Naive thymus-derived CD8-positive, alpha-beta T cell (primary cell): ENCODE measurements at places on chromosomes 2 and 18.

DNA sequence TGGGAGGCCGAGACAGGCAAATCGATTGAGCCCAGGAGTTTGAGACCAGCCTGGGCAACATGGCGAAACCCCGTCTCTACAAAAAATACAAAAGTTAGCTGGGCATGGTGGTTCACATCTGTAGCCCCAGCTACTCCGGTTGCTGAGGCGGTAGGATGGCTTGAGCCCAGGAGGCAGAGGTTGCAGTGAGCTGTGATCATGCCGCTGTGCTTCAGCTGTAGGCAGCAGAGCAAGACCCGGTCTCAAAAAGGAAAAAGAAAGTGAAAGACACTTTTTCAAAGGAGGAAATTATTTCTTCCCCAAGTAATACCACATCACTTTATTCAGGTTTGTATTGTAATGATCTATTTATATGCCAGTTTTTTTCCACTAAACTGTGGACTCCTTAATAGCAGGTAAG, 35.7 kb upstream of the TAF4B start:
- DNase-seq: peak; percentile 38

- no peak for DNase-seq
Observed at GRCh38 chr2:239263669-239264491, 136.9 kb downstream of the HDAC4 start.

GRCh38 chr18:22277758-22278157, 108.4 kb downstream of the GATA6 start:
- no peak for DNase-seq

- no peak for DNase-seq
Observed at GRCh38 chr2:76268902-76269620, 558.3 kb upstream of the GCFC2 start.

- DNase-seq: peak; percentile 43
Observed at GRCh38 chr2:231710799-231711676, 2.7 kb downstream of the PTMA start.

- no peak for DNase-seq
Observed at GRCh38 chr2:241943209-241943850, 73.8 kb downstream of the RTP5 start.

DNA sequence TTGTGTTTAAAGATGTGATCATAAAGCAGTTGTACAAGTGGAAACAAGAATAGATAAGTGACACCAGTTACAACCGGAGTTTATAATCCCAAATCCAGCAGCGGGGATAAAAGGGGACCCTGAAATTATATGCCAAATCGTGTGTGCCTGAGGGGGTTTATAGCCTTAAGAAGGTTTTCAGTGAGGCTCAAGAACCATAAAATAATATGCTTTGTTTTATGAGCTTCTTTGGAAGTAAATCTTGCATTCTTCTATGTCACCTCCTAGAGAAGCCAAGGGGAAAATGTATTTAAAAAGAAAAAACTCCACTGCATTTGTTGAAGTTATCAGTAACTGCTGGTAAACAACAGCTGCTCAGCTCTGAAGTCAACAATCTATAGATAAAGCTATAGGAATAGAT, 25.8 kb upstream of the MAP3K20 start:
- DNase-seq: no peak

DNA sequence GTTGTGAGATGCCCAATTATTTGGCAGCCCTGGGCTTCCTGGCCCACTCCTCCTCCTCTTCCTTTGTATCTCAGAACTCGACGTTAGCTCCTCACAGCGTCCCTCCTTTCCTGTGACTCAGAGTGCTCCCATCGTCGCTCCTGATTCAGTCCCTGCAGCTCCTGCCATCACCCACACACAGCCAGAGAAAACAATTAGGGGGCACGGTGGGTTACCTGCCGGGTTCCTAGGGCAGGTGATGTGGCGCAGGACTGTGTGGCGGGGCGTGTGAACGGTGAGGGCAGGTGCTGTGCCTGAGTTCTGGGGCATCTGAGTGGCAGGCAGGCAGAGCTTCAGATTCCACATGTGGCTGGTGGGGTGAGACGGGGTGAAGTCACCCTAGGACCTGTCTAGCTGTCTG, 42.6 kb downstream of the GLI2 start:
- no peak for DNase-seq

GRCh38 chr2:216109962-216110614, 940 bp downstream of the XRCC5 start:
- DNase-seq: peak; percentile 36

- DNase-seq: no peak
Observed at GRCh38 chr2:42744545-42745082, 19.3 kb downstream of the OXER1 start.

DNA sequence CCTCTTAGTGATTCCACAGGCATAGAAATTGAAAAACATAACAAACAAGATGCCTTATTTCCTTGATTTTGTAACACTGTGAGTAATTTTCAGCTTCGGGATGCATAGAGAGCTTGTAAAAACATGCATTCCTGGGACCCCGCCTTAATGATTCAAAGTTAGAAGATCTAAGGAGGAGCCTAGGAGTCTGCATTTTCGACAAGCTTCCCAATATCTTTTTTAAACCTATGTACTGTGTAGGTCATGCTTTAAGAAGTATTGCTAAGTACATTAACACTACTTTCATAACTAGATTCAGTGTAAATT, 109.8 kb upstream of the ZNF516 start:
- no peak for DNase-seq

- no peak for DNase-seq
Observed at GRCh38 chr2:30306522-30306921, 75.2 kb downstream of the LBH start.

- DNase-seq: no peak
Observed at GRCh38 chr2:182280118-182280517, 146.7 kb downstream of the PDE1A start.

GRCh38 chr18:76524477-76524876, 29.4 kb upstream of the ZNF516 start:
- no peak for DNase-seq

DNA sequence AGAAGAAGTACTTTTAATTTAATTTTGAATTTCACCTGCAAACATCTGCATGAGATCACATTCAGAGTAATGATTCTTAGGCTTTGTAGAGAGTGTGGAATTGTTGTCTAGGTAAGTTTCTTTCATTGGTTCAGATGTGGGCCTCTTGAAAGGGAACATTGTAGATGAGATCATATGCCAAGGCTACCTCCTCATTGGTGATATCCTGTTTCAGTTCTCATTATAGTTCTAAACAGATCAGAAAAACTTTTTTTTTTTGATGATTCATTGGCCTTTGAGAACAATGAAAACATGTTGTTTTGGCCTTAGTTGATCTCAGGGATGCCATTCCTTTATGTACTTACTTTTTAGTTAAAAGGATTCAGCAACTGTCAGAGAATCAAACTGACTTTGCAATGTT, 44.5 kb downstream of the EML6 start:
- DNase-seq: no peak

- no peak for DNase-seq
Observed at GRCh38 chr18:43760010-43760409, 482.7 kb upstream of the SYT4 start.

DNA sequence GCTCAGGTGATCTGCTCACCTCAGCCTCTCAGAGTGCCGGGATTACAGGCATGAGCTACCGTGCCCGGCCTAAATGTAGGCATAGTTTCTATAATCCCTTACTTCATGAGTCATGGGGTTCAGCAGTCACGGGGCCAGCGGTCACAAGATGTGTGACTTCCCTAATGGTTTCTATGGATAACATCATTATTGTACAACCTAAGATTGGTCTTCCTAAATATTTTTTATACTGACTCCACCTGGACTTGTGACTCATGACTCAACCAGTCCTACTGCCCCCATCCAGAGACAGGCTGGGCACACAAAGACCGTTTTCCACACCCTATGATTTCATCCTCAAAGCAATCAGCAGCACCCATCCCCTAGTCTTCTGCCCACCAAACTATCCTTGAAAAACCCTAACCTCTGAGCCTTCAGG, 15.9 kb downstream of the FAM210A start:
- DNase-seq: no peak

GRCh38 chr2:234947556-234947955, 4.3 kb upstream of the SH3BP4 start:
- DNase-seq: no peak

- DNase-seq: no peak
Observed at GRCh38 chr2:36357847-36358659, 2.5 kb downstream of the CRIM1 start.

GRCh38 chr18:38025433-38026038, 459.9 kb upstream of the CELF4 start:
- DNase-seq: no peak

DNA sequence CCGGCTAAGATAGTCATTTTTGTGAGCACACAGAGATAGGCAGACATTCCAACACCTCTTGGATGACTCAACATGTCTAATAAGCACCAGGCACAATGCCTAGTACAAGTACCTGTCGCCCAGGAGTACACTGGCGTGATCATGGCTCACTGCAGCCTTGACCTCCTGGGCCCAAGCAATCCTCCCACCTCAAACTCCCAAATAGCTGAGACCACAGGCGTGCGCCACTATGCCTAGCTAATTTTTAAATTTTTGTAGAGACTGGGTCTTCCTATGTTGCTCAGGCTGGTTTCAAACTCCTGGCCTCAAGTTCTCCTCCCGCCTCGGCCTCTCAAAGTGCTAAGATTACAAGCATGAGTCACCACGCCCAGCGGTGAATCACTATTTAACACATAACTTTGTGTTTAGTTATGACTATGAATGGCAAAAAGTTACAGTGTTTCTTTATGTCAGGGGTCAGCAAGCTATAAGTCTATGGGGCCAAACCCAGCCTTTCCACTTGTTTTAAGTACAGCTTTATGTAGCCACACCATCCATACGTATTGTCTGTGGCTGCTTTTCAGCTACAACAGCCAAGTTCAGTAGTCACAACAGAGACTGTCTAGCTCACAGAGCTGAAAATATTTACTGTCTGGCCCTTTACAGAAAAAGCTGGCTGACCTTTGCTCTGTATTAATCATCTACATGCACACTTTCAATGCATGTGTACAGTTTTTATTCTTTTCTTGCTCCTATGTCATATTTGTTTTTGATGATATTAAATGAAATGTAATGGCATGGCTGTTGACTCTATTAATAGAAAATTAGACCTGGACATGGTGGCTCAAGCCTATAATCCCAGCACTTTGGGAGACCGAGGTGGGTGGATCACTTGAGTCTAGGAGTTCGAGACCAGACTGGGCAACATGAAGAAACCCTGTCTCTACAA, 18.7 kb downstream of the ORC2 start:
- no peak for DNase-seq

DNA sequence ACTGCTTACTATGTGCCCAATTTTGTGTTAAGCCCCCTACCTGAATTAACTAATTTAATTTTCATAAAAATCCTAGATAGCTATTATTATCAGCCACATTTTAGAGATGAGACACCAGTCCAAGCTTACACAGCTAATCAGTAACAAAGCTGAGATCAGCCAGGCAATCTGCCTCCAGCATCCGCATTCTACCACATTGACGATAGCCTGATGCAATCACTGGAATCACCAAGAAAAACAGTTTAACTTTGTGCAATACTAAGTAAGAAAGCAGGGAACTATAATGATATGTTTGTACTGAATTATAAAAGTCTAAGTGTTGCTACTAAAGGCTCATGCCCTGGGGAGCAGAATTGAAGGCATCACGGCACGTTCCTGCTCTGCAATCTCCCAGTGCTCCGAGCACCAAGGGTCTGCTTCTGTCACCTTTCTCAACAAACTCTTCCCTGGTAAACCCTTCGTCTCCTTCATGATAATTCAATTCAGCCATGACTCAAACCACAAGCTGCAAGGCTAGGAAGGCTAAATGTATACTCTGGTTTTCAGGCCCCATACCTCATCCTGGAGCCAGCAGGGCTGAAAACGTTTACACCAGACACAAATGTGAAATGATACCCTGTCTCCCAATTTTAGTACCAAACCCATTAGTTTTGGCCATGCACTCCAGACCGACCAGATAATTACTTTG, 19.4 kb downstream of the KANSL3 start:
- no peak for DNase-seq

DNA sequence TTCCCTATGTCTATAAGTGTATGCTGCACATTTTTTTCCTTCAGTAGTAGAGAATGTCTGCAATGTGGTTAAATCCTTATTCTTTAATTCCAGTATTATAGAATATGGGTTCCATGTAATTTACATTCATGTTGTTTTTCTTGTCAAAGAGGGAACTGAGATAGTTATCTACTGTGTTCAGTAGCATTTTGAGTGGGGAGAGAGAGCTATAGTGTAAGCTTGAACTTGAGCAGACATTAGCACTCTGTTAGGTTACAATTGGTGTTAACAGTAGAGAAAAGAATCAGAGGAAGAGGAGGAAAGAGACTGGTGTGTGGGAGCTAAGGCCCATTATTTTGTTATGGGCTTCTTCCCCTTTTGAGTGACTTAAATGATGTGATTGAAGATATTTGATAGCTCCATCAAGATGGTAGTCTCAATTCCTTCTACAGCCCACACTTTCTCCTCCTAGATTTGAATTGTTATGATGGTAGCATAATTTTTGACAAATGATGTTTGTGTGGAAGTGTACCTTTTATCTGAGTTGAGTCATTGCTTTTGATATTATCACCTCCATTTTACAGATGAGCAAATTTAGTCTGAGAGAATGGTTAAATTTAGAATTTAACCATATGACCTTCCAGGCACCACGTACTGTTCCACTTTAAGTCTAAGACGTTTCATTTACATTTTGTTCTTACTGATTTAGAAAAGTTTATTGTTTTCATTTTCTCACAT, 71.3 kb downstream of the FMNL2 start:
- DNase-seq: no peak

DNA sequence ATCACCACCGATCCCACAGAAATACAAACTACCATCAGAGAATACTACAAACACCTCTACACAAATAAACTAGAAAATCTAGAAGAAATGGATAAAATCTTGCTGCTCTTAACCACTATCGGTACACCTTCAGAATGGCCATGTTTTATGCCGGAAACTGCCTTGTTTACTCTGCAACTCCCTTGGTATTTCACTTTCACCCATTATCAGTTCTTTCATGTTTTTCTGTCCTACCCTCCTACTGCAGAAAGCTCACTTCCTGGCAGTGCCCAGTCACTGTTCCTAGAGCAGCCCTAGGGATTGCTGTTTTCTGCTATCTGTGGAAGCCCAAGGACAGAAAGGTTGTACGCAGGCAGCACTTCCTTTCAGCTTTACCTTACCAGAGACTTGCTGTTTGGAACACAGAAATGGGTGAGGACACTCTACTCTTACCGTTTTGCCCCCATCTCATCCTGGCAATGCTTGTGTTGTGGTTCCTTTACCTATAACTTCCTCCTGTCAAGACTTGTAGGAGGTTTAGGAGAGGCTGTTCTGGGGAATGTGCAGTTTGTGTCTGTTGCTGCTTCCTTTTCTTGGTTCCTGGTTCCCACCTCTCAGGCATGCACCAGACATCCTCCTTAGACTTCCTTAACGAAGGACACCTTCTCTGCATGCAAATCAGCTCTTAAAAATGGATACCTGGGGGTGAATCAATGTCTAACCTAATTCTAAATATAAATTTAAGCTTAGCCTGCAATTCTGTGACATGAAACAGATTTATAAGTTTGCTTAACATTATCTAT, 394.4 kb downstream of the SPAG16 start:
- DNase-seq: no peak

- no peak for DNase-seq
Observed at GRCh38 chr2:23293731-23294130, 91.2 kb upstream of the KLHL29 start.

- DNase-seq: no peak
Observed at GRCh38 chr2:142234741-142235140, 103.9 kb upstream of the LRP1B start.

GRCh38 chr2:178363252-178363651, 87.7 kb downstream of the PRKRA start:
- DNase-seq: no peak

- DNase-seq: no peak
Observed at GRCh38 chr2:28591711-28592335, 96.0 kb downstream of the PLB1 start.
